Cortex of kidney (tissue), 1 donor: ENCODE measurements at places on chromosomes 16 and 17.

DNA sequence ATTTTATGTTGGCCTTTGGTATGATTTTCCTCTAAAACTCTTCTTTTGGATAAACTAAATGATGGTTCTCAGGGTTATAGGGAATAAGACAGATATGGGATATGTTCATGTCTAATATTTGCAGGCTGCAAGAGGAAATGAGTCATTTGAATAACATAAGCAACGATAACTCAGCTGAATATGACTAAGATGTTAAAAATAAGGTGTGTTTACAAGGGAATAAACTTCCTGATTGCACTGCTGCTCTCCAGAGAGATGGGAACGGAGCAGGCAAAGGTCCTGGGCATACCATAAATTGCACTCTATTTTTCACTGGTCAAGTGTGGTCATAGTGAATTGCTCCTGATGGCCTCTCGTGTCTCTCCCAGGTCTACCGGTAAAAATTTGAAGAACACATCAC is 666.2 kb downstream of the TOX3 start:
- no peak for DNase-seq

GRCh38 chr17:51230306-51230705 is 29.5 kb downstream of the MBTD1 start:
- no peak for DNase-seq

DNA sequence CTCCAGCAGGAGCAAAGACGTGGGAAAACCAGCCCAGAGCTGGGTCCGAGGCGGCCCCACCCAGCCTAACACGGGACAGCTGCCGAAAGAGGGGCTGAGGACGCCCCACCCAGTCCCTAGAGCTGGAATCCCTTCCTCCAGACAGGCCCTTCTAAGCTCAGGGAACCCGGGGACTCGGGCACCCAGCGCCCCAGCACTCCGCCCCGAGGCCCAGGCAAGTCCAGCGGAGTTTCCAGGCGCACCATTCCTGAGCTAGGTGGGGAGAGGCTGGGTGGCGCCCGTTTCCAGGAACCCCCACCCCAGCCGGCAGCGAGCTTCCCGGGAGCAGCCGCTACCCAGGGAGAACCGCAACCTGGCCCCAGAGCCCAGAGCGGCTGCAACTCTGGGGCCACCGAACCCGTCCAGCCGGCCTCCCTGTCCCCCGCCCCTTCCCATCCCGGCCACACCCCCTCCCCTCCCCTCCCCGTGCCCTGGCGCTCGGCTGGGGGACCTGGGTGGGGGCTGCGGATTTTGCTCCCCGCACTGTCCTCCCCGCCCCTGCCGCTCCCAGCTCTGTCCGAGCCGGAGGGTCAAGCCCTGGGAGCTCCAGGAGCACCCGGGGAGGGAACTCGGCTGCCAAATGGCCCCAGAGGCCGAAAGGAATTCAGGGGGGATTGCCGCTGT is 536 bp downstream of the TMC6 start:
- no peak for DNase-seq

DNA sequence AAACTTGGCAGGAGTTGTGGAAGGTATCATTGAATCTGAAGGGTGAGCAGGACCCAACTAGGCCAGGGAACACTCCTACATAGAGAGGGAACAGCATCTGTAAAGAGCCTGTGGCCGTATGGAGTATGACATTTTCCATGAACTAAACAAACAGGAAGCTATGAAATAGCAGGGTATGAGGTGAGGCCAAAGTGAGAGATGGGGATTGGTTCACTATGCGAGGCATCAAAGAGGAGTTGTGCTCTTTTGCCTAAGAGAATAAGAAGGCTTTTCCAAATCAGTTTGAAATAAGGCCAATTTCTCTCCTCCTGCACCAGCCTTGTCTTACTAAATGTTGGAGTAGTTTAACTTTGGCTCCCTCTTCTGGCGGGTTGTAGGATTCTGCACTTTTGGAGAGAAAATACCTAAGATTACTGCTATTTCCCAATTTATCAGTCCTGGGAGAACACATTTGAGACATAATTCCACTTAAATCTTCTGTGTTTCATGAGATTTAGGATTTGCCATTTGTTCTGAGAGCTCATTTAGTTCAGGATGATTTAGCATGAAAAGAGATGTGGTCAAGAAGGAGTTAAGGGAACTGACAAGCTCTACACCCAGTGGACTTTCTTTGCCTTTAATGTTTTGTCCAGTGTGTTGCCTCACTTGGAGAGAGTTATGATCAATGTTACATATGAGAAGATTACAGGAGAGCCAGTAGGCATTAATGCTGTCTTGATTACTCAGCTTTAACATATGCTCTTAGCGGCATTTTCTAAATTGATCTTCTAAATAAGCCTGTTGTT is 55.4 kb downstream of the TNRC6C start:
- DNase-seq, result no peak

DNA sequence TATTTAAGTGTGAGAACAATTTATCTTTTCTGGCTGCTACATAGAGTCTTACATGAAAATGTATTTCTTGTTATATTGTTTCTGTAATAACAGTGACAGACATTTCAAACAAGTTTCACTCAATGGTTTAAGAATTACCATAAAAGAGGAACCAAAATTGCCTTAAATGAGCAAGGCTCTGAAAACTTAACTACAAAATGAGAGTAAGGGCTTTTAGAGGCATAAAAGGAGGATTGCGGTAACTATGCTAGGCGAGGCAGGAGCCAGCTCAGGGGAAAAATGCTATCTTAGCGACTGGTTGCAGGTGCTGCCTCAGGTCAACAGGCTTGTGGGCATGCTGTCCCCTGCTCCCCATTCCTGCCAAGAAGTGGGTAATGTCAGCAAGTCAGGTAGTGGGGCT is 81.7 kb upstream of the MSI2 start:
- DNase-seq, result no peak

- no peak for DNase-seq
Measured at GRCh38 chr16:88437367-88437964, 15.6 kb upstream of the ZFPM1 start.

DNA sequence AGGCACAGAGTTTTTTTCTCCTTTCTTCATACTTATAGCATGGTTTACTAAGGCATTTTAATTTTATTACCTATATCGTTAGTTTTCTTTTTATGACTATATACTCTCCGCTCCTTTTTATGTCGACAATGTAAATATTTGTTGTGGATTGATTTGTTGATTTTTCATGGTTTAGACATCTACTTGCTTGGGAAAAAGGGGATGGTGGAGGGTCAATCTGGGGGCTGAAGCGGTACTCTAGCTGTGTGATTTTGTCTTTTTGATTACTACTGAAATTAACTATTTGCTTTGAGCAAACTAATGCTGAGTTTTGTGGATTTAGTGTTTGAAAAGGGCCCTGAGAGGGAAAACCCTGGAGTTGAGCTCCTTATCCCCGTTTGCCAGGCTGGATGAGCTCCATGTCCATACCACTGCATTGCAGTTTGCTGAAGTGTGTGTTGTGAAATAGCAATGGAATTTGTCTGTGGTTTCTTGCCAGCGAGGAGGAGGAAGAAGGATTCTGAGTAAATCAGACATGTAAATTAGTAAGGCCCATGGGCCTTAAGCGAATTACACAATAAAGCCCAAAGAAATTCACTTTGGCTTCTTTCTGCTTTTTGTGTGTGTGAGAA is 72.0 kb downstream of the FTO start:
- no peak for DNase-seq

- DNase-seq, result no peak
Measured at GRCh38 chr17:1275962-1276736, 3.3 kb upstream of the TRARG1 start.

DNA sequence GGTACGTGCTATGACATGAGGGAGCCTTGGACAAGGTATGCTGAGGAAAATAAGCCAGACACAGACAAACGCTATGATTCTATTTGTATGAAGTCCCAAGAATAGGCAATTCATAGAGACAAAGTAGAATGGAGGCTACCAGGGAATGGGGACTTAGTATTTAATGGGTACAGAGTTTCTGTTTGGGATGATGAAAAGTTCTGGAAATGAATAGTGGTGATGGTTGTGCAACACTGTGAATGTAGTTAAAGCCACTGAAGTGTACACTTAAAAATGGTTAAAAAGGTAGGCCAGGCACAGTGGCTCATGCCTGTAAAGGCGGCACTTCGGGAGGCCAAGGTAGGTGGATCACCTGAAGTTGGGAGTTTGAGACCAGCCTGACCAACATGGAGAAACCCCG is 3.3 kb downstream of the PRPSAP1 start:
- no peak for DNase-seq

- DNase-seq, result no peak
Measured at GRCh38 chr17:81164371-81165245, 699 bp upstream of the PVALEF start.

- no peak for DNase-seq
Measured at GRCh38 chr17:43517161-43517560, 29.0 kb downstream of the ETV4 start.

- no peak for DNase-seq
Measured at GRCh38 chr16:81447383-81448101, 2.9 kb downstream of the CMIP start.

- DNase-seq, result no peak
Measured at GRCh38 chr17:76700270-76700616, 10.5 kb downstream of the MXRA7 start.
